ENCODE measurements at places on chromosomes 7 and 10. TPM values are rescaled to one million over a fixed set of nuclear protein-coding genes. Genes with fewer than 3 reads are reported as not detected.

CYP3A4 gene
- not detected for total RNA-seq

PTTG1IP2 gene
- not detected for total RNA-seq

TACC2 gene
- total RNA-seq = 35.2 TPM

LIPN gene
- total RNA-seq = 1.1 TPM

DNA sequence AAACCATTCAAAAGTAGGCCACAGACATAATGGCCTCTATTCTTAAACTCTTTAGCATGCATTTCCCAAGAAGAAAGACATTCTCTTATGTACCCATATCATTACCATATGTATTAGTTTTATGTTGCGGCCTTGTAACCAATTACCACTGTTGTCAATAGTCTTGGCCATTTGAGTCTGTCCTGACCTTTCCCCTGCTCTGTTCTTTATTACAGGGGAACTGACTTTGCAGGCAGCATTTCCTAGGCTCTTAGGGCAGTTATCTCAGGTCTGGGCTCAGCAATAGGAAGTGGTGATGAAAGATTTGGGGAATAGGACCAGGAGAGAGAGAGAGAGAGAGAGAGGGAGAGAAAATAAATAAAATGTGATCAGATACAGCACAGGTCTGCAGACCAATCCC is 194.5 kb upstream of the LRGUK start:
- no peaks in the 10 kb centered on the region for H3K27me3 ChIP-seq
- H3K4me1 ChIP-seq = no peaks in the 10 kb centered on the region
- DNase-seq = no peak
- H3K27ac ChIP-seq = no peak overlapping the region
- H3K36me3 ChIP-seq = no peaks in the 10 kb centered on the region

GRCh38 chr10:119283387-119283786 is 76.0 kb downstream of the GRK5 start:
- no peaks in the 10 kb centered on the region for H3K27me3 ChIP-seq
- H3K27ac ChIP-seq = no peak overlapping the region
- H3K4me3 ChIP-seq = no peak overlapping the region
- peaks cover 87% of the 10 kb centered on the region for H3K4me1 ChIP-seq
- no peaks in the 10 kb centered on the region for H3K36me3 ChIP-seq

DNA sequence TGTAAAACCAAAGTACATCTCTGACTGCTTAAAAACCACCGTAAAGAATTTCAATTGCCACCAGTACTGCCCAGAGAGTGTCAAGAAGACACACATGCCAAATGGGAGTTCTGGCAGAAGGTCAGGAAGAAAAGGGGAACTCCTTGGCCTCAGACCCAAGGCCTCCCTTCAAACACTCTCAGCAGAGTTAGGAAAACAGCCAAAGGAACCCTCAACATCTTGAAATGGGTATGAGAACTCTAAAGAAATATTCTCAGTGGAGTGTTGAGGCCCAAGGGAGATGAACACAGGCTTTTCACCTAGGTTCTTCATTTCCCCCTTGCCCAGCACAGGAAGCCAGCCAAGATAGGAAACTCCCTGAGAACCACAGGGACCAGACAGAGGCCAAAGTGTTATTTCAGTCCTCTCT is 96.1 kb upstream of the ASAH2 start:
- no peak for DNase-seq
- H3K27me3 ChIP-seq = no peaks in the 10 kb centered on the region
- H3K4me3 ChIP-seq = no peak overlapping the region
- H3K4me1 ChIP-seq = peaks cover 8% of the 10 kb centered on the region
- peaks cover 19% of the 10 kb centered on the region for H3K36me3 ChIP-seq

DNA sequence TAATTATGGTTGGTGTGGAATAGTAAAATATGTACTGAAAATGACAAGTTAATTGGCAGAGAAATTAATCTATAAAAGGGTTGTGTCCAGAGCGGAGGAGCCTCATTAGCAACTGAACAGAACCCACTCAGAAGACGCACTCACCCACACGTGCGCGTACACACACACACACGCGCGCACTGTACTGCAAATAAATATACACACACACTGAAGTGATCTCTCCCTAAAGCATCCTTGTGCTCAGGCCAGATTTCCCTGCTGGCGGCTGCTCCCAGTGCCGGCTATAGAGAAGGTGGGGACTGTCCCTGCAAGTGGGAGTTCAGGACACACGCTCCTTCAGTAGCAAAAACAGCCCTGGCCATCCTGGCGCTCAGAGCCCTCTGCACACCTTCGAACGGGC is 85.2 kb downstream of the CHST15 start:
- H3K27me3 ChIP-seq = no peaks in the 10 kb centered on the region
- no peaks in the 10 kb centered on the region for H3K4me1 ChIP-seq
- DNase-seq = peak; percentile 40
- H3K27ac ChIP-seq = peak overlapping the region; percentile 83
- H3K36me3 ChIP-seq = peaks cover 73% of the 10 kb centered on the region
- no peak overlapping the region for H3K4me3 ChIP-seq

All from stomach (tissue), 19 donors.